Stimulated activated CD8-positive, alpha-beta memory T cell treated with anti-CD3 and anti-CD28 coated beads, Interleukin-7, amount 100 ng/mL, for 1 hour (primary cell): ENCODE measurements at places on chromosomes 3 and 15.

- DNase-seq, result no peak
Measured at GRCh38 chr3:144273601-144274000, 302.0 kb downstream of the DIPK2A start.

DNA sequence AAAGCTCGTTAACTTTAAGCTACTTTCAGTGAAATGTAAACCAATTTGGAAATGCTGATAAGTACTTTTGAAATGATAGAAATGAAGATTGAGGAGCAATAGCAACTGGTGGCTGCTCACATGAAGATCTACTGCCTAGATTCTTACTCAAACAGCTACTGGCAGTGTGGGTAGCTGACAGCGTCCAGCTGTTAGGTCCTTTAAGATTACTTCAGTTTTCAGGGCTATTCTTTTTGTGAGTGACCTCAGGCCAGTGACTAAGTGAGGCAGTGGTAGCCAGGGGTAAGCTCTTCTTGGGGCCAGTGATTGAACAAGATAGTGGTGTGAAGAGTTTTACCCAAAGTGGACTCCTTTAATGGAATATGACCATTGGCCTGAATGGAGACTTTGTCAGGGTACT is 41.3 kb downstream of the NECTIN3 start:
- no peak for DNase-seq

- no peak for DNase-seq
Measured at GRCh38 chr15:78004919-78005634, 72.4 kb downstream of the TBC1D2B start.

- no peak for DNase-seq
Measured at GRCh38 chr3:185998136-185998535, 60.3 kb upstream of the TRA2B start.

DNA sequence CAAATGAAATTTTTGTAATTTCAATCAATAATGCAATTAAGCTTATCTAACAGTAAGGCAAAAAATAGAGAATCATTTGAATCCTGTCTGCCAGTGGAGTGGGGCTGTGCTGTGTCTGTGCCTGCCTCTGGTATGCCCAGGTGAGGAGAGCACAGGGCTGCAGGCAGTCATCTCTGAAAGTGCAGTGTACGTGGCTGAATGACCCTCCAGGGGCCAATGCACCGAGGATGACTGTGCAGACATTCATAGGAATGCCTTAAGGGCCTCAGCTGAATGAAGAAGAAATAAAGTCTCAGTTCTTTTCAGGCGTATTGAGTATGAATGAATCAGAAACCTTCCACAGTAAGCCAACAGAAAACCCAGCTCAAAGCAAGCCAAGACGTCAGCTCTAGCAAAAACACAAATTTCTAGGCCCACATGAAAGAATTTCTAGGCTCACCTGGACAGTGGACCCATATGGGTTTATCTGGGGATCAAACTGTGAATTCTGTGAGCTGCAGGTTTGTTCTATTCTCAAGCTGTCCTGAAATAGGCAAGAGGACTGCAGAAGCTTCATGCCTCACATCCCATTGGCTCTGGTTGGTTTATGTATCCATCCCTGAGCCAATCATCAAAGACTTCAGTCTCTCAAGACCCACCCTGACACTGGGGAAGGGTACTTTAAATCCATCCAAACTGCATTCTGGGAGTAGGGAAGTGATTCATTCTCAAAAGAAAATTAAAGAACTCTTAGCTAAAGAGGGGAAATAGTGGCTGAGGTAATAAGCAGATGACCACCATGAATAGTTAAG is 123.4 kb downstream of the SSR3 start:
- DNase-seq, result no peak

GRCh38 chr3:10763248-10763620 is 52.8 kb upstream of the SLC6A11 start:
- no peak for DNase-seq

- DNase-seq, result no peak
Measured at GRCh38 chr15:28274635-28275034, 47.3 kb downstream of the HERC2 start.
